ENCODE measurements at places on chromosomes 2 and 18. TPM values are rescaled to one million over a fixed set of nuclear protein-coding genes. Genes with fewer than 3 reads are reported as not detected.
A peak's percentile ranks its signal among the peaks of the same experiment; 100 is the strongest.

GRCh38 chr2:208781166-208781565 is 374.6 kb downstream of the PTH2R start:
- DNase-seq = no peak
- no peak overlapping the region for H3K27ac ChIP-seq
- no peaks in the 10 kb centered on the region for H3K36me3 ChIP-seq
- H3K4me3 ChIP-seq = no peak overlapping the region
- no peaks in the 10 kb centered on the region for H3K27me3 ChIP-seq

DNA sequence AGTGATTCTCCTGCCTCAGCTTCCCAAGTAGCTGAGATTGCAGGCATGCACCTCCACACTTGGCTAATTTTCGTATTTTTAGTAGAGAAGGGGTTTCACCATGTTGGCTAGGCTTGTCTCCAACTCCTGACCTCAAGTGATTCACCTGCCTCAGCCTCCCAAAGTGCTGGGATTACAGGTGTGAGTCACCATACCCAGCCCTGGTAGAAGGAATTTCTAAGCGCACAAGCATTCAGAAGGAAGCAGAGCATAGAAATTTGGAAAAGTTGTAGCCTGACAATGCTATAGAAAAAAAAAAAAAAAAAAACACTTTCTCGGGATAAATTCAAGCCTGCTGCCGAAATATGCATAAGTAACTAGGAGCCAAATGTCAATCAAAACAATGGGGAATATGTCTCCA is 249.4 kb downstream of the GRB14 start:
- DNase-seq = no peak
- no peaks in the 10 kb centered on the region for H3K27me3 ChIP-seq
- H3K27ac ChIP-seq = no peak overlapping the region
- no peaks in the 10 kb centered on the region for H3K36me3 ChIP-seq
- no peak overlapping the region for H3K4me3 ChIP-seq

GRCh38 chr2:137838255-137839092 is 125.8 kb upstream of the HNMT start:
- H3K4me1 ChIP-seq = no peaks in the 10 kb centered on the region
- no peaks in the 10 kb centered on the region for H3K36me3 ChIP-seq
- DNase-seq = peak; percentile 53
- no peak overlapping the region for H3K4me3 ChIP-seq
- no peaks in the 10 kb centered on the region for H3K27me3 ChIP-seq
- H3K27ac ChIP-seq = no peak overlapping the region

- H3K36me3 ChIP-seq = no peaks in the 10 kb centered on the region
- no peaks in the 10 kb centered on the region for H3K27me3 ChIP-seq
- H3K4me3 ChIP-seq = no peak overlapping the region
- H3K4me1 ChIP-seq = no peaks in the 10 kb centered on the region
- no peak for DNase-seq
- no peak overlapping the region for H3K27ac ChIP-seq
These were observed 348.9 kb downstream of the OSR1 start for GRCh38 chr2:19009510-19009909.

DNA sequence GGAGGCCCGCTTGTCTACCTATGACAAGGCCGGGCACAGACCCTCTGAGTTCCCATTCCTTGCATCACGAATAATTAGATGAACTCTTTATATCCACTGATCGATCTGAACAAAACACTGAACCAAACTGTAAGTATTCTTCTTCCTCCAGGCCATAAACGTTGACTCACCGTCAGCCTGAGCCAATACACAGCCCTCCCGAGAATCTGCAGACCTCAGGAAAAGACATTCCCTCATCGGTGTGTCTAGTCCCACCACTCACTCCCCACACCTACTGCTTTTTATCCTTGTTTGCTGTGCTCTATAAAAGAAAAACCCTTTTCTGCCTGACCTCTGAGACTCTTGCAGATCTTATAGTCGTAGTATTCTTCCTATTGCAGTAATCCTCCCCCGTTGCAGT is 41.0 kb downstream of the TMEM87B start:
- H3K4me3 ChIP-seq = no peak overlapping the region
- H3K27ac ChIP-seq = no peak overlapping the region
- no peak for DNase-seq
- H3K36me3 ChIP-seq = peaks cover 58% of the 10 kb centered on the region
- no peaks in the 10 kb centered on the region for H3K27me3 ChIP-seq
- no peaks in the 10 kb centered on the region for H3K4me1 ChIP-seq

DNA sequence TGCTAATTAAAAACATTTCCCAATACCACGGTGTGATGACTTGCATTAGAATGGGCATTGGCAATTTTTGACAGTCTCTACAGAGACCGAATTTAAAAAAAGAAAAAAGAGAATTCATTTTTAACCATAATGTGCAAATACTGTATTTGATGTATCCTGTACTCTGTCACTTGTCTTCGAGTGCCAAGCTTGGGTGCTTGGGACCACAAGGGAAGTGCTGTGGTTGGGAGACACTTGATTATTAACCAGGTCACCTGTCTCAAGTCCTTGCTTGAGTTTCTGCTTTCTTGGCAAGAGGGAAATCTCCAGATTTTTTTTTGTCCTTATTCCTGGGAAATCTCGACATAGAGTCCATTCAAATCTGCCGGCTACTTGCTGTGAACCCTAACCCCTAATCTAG is 209.0 kb downstream of the MC4R start:
- H3K27ac ChIP-seq = no peak overlapping the region
- H3K27me3 ChIP-seq = no peaks in the 10 kb centered on the region
- H3K4me3 ChIP-seq = no peak overlapping the region
- DNase-seq = no peak
- no peaks in the 10 kb centered on the region for H3K4me1 ChIP-seq
- no peaks in the 10 kb centered on the region for H3K36me3 ChIP-seq

The CACNB4 gene
- 0.73 TPM for total RNA-seq

The LOXHD1 gene
- total RNA-seq = 0.14 TPM

The LYG1 gene
- 4.0 TPM for total RNA-seq

The ELP2 gene
- 119 TPM for total RNA-seq

The CAVIN2 gene
- total RNA-seq = 23.7 TPM

The ARHGAP25 gene
- 155 TPM for total RNA-seq

The CYP27A1 gene
- not detected for total RNA-seq

All from natural killer cell (primary cell).